Cerebellum (tissue), 4 donors: ENCODE measurements at places on chromosomes 3 and 15. TPM values are rescaled to one million over a fixed set of nuclear protein-coding genes. Genes with fewer than 3 reads are reported as not detected.

GRCh38 chr15:80176443-80176842 lies 23.6 kb downstream of the FAH start:
- DNase-seq, result no peak

- no peak for DNase-seq
These were observed 181.7 kb downstream of the TPRG1 start for GRCh38 chr3:189353318-189353965.

DNA sequence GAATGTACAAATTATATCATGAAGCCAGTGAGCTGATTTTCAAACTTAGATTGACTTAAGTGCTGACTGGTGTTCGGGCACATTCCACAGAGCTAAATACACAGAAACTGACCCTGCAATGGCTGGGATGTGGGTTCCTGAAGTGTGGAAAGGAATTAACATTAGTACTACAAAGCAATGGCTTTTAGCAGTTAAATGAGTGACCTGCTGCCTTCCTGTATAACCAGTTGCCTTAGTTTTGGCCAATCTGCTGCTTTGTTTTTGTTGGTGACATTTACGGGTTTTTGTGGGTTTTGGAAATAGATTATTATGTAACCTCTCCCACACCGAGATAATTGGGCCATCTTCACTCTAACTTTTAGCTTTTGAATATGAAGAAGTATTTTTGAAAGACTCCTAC lies 2.4 kb upstream of the SKIC8 start:
- no peak for DNase-seq

DNA sequence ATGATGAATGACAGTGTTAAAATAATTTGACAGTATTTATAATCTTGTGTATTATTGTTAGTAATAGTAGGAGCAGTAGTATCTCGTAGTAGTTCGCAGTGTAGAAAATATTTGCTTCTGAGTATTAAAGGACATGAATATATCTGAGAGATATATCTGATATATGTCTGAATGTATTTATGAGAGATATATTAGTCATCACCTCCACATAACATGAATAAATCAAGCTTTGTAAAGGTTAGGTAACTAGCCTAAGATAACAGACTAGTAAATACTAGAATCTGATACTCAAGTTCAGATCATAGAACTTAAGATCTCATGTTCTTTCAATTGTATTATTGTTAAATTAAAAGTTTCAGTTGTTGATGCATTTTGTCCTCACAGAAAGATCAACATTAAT lies 130.5 kb downstream of the UBE2E2 start:
- DNase-seq, result no peak

GRCh38 chr3:31041161-31041978 lies 146.9 kb upstream of the GADL1 start:
- DNase-seq, result no peak

DNA sequence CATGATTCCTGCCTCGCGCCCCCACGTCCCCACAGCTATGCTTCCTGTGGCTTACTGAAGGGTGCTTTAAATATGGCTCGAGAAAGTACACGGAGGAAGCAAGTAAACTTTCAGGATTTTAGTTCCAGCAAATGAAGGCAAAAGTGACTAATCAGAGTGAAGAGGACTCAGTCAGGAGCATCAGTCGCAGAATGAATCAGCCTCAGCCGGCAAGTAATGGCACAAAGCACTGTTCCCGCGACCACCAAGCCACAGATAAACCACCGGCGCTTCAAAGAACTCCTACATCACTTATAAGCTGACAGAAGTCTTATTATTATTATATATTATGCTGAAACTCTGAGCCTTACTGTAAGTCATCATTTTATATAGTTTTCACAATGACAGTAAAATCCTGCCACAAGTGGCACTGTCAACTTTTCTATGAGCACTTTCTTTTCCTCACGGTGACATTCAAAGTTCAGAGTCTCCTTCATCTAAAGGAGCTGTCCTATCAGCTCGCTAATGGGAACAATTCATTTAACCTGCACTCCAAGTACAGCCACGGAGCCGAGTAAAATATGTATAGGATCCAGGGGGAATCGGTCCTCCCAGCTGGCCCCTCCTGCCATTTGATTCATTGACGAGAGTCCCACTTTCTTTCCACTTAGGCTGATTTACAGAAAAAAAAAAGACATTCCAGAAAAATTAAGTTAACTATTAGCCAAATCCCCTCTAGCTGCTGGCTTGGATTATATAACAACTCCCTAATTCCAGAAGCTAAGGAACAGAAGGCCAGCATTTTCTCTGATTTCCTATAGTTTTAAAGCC lies 217.0 kb upstream of the ICE2 start:
- DNase-seq, result no peak

DNA sequence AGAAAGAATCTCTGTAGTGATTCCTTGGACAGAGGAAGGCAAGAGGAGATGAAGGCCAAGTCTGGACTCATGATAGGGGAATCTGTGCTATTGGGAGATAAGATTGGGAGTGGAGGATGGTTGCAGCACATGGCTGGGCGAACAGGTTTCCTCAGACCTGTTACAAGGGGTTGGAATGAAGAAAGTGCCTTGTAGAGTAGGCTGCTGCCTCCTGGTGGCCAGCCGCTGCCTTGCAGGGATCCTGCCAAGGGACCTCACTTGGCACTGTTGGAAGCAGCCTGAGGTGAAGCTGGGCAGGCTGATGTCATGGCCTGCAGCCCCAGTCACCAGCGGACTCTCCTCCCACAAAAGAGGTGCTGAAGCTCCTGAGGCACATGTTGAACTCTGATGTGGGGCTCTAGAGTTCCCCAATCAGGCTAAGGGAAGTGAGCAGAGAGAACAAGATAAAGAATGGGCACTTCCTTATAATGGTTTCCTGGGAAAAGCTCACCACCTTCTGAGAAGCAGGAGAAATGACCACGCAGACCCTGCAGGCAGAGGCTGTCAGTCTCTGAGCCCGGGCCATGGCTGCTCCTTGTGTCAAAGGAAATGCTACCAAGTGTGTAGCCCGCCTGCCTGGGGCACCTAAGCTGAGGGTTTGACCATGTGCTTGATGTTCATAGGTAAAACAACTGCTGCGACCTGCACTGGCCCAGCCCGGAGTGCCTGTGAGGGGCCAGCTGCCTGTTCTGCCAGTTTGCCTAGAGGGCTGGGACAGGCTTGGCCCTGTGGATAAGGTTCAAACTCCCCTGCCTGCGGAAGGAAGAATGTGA lies 1.6 kb upstream of the TEX264 start:
- peak; percentile 77 for DNase-seq

Gene SI
- total RNA-seq, result 0.18 TPM

Gene GP9
- not detected for total RNA-seq

Gene POLQ
- total RNA-seq, result 5.5 TPM
